Stimulated activated CD4-positive, alpha-beta T cell treated with anti-CD3 and anti-CD28 coated beads, Interleukin-1b, Interleukin-23, amount 100 ng/mL, for 48 hours (primary cell): ENCODE measurements at places on chromosomes 13 and 19.

DNA sequence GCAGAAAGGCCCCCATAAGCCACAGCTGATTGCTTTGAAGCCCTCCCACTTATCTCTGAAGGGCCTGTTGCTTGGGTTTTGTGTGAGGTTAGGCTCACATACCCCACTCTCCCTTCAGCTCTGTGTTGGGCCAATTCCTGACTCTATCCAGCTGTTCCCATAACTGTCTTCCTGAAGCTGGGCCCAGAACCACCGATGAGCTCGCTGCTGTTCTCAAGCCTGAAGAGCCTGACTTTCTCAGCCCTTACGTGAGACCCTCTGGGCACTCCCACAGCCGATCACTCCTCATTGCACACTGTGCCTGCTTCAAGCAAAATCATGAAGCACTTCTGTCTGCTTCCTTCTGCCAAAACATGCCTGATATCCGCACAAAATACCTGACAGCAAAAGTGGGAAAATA is 124.1 kb downstream of the CRYL1 start:
- DNase-seq, result no peak

- no peak for DNase-seq
Measured at GRCh38 chr19:50422397-50423278, 3.9 kb downstream of the SPIB start.

DNA sequence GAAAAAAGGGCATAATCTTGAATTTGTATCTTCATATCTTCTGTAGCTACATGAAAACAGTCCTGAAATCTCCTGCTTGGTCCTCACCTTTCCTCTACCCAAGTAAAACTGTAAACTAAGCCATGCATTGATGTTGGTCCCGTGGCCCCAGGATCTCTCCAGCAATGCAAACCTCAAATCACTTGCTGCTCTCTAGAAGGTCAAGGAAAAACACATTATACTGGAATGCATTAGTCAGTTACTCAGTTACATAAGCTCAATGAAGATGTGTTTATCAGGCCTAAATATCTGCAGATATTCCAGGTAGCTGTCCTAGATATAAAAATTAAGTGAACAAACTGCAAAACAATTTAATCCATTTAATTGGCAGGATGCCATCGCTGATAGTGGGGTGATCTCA is 261.8 kb downstream of the ABCC4 start:
- no peak for DNase-seq

DNA sequence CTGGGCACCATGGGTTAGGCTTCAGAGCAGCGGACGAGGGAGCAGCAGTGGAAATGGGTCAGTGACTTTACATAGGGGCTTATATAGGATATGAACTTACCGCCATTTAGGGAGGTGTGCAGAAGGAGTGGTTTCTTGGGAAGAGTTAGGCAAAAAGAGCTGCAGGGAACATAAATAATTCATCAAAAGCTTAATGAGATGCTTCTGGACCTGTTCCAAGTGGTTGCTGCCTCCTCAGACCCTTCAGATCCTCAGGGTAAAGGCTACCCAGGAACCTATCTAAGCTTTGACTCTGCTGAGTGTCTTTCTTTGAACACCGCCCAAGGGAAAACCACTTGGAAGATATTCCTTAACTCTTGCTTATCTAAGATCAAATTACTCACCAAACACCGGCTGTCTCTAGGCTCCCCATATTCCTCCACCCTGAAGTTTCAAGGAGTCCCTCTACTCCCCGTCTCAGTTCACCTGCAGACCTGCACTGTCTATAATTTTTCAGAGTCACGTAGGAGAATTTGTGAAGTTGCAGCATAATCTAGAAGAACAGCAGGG is at the start of gene IGFL4:
IGFL4 (minus strand) TSS at position 51 of the 549 bp plus-strand sequence; CDS start at position 11, 40 bp downstream.
- DNase-seq, result no peak

GRCh38 chr13:36950920-36951319 is 30.9 kb upstream of the SMAD9 start:
- DNase-seq, result no peak

- DNase-seq, result peak; percentile 78
Measured at GRCh38 chr13:24618011-24618955, 61.9 kb upstream of the ATP12A start.

DNA sequence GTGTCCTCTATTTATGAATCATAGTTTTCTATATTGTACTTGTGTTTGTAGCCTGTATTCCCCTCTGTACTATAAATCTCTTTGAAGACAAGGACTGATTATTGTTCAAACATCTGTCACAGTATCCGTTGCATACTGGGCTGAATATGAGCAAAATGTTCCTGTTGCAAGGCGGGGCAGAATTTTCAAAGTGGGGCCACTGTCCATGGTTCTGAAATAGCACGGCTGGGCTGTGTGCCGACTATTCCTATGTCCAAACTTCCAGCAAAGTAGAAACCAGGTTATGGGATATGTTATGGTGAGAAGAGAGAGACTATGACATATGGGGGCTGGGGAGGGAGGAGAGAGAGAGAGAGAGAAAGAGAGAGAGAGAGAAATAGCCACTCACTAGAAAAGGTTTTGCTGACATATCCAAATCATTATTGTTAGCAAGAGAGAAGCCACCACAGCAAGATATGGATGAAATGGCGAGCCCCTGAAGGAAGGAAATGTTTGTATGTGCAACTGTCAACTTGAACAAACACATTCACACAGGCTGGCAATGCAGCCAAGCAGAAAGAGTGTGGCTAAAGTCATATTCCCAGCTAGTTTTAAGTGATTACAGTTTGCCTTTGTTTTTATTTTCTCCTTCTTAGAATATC is 107.0 kb upstream of the GPR12 start:
- no peak for DNase-seq

DNA sequence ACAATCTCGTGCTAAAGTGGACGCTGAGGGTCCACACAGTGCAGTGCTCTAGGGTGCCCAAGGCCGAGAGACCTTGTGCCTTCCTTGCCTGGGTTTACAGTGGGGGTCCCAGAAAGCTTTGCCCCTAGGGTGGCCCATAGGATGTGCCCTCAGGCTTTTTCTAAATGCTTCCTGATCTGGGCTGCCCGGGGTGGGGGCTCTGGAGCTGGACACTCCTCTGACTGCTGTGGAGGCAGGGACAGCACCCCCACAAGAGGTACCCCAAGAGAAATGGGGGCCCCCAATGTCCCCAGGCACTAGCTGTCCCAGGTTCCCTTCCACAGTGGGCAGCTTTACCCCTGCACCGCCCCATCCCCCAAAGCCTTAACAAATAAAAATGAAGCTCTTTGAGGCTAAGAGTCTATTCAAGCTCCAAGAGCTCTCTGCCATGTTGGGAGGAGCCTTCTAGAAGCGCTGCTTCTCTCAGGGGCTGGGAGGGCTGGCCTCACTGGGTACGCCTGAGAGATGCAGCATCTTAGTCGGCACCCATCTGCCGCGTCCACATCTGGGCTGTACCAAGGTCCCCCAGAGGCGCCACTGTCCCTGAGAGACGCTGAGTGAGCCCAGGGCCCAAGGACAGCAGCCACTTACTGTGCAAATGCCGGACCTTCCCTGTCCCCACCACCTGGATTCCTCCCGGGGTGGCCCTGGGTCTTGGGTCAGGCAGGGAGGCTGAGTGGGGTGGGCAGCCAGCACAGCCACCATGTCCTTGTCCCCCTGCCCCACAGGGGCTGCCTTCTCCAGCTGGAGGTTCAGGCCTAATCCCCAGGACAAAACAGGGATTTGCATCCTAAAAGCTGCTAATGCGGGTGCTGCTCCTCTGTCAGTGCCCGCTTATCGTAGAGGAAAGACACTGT is 27.4 kb downstream of the CEBPA start:
- DNase-seq, result no peak

- no peak for DNase-seq
Measured at GRCh38 chr19:1170938-1171754, 2.9 kb downstream of the SBNO2 start.

GRCh38 chr13:113616991-113617749 is 32.6 kb downstream of the TFDP1 start:
- DNase-seq, result no peak

GRCh38 chr19:53131727-53132126 is 983 bp downstream of the ZNF415 start:
- DNase-seq, result no peak

- DNase-seq, result no peak
Measured at GRCh38 chr13:98719527-98720250, 32.8 kb downstream of the SLC15A1 start.
